Keratinocyte (primary cell): ENCODE measurements at places on chromosomes 3 and 15.

DNA sequence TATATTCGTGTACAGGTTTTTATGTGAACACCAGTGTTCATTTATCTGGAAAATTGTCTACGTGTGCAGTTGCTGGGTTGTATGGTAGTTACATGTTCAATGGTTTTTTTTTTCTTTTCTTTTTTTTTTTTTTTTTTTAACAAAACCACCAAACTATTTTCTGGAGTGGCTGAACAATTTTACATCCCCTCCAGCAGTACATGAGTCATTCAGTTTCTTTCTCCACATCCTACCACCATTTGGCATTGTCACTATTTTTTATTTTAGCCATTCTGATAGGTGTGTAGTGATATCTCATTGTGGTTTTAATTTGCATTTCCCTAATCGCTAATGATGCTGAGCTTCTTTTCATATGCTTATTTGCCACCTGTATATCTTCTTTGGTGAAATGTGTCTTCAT lies 256.3 kb upstream of the EOMES start:
- no peak overlapping the region for H3K27ac ChIP-seq
- no peaks in the 10 kb centered on the region for H3K27me3 ChIP-seq
- no peak for DNase-seq
- H3K4me1 ChIP-seq, result peaks cover 8% of the 10 kb centered on the region

GRCh38 chr3:161222662-161223061 lies 1.6 kb downstream of the NMD3 start:
- H3K36me3 ChIP-seq, result peaks cover 3% of the 10 kb centered on the region
- no peaks in the 10 kb centered on the region for H3K27me3 ChIP-seq
- H3K4me3 ChIP-seq, result peak overlapping the region; percentile 98

- H3K4me1 ChIP-seq, result peaks cover 58% of the 10 kb centered on the region
- H3K36me3 ChIP-seq, result no peaks in the 10 kb centered on the region
Observed at GRCh38 chr15:75172284-75172820, 29.3 kb upstream of the C15orf39 start.

GRCh38 chr3:115381573-115381912 lies 234.5 kb upstream of the ZBTB20 start:
- no peak for DNase-seq
- no peak overlapping the region for H3K27ac ChIP-seq
- no peak overlapping the region for H3K4me3 ChIP-seq
- H3K4me1 ChIP-seq, result no peaks in the 10 kb centered on the region
- no peaks in the 10 kb centered on the region for H3K36me3 ChIP-seq
- H3K27me3 ChIP-seq, result no peaks in the 10 kb centered on the region

GRCh38 chr3:124125315-124125714 lies 133.4 kb upstream of the ROPN1 start:
- H3K36me3 ChIP-seq, result no peaks in the 10 kb centered on the region
- no peak overlapping the region for H3K27ac ChIP-seq
- no peaks in the 10 kb centered on the region for H3K27me3 ChIP-seq
- H3K4me1 ChIP-seq, result no peaks in the 10 kb centered on the region
- no peak for DNase-seq

GRCh38 chr3:130748981-130749380 lies 2.4 kb upstream of the PIK3R4 start:
- no peak overlapping the region for H3K27ac ChIP-seq
- no peak overlapping the region for H3K4me3 ChIP-seq
- H3K4me1 ChIP-seq, result peaks cover 23% of the 10 kb centered on the region

GRCh38 chr3:60703008-60703407 lies 548.2 kb downstream of the FHIT start:
- no peak overlapping the region for H3K27ac ChIP-seq
- no peaks in the 10 kb centered on the region for H3K4me1 ChIP-seq
- H3K27me3 ChIP-seq, result no peaks in the 10 kb centered on the region
- H3K4me3 ChIP-seq, result no peak overlapping the region
- no peaks in the 10 kb centered on the region for H3K36me3 ChIP-seq
- no peak for DNase-seq

GRCh38 chr15:43903864-43904290 lies 77.1 kb downstream of the WDR76 start:
- H3K27ac ChIP-seq, result no peak overlapping the region
- DNase-seq, result no peak
- H3K27me3 ChIP-seq, result no peaks in the 10 kb centered on the region
- peaks cover 8% of the 10 kb centered on the region for H3K4me1 ChIP-seq
- no peak overlapping the region for H3K4me3 ChIP-seq
- H3K36me3 ChIP-seq, result peaks cover 2% of the 10 kb centered on the region

DNA sequence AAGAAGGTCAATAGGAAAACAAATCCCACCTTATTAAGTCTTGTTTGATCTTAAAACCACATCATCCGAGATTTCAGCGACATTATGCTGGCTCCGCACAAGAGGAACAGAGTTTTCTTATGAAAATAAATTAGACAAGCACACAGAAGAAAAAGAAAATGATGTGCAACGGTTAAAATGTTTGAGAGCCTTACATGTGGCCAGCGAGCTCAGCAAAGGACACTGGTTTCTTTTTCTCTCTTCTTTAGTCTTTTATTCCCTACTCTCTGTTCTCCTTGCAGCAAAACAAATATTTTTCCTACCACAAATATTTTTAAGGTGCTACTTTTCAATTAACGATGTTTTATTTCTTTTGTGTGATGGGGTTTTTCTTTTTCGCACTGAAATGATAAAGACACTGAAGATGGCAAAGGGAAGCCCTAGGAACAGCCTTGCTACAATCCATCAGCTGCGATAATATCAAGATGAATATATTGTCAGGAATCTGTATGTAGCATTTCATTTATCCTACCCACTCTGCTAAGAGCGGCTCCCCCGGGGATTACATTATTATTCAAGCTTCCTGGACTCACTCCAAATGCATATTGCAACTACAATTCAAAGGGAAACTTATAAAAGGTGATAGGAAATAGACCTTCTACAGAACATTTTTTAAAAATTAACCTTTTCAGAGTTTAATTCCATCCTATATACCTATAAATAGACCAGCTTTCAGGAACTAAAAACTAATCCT lies 72.9 kb downstream of the ANXA2 start:
- DNase-seq, result no peak
- H3K36me3 ChIP-seq, result no peaks in the 10 kb centered on the region
- H3K27me3 ChIP-seq, result peaks cover 10% of the 10 kb centered on the region
- no peak overlapping the region for H3K4me3 ChIP-seq
- H3K27ac ChIP-seq, result no peak overlapping the region

GRCh38 chr3:66552846-66553245 lies 52.0 kb upstream of the LRIG1 start:
- DNase-seq, result no peak
- H3K27ac ChIP-seq, result no peak overlapping the region
- no peak overlapping the region for H3K4me3 ChIP-seq
- no peaks in the 10 kb centered on the region for H3K4me1 ChIP-seq

DNA sequence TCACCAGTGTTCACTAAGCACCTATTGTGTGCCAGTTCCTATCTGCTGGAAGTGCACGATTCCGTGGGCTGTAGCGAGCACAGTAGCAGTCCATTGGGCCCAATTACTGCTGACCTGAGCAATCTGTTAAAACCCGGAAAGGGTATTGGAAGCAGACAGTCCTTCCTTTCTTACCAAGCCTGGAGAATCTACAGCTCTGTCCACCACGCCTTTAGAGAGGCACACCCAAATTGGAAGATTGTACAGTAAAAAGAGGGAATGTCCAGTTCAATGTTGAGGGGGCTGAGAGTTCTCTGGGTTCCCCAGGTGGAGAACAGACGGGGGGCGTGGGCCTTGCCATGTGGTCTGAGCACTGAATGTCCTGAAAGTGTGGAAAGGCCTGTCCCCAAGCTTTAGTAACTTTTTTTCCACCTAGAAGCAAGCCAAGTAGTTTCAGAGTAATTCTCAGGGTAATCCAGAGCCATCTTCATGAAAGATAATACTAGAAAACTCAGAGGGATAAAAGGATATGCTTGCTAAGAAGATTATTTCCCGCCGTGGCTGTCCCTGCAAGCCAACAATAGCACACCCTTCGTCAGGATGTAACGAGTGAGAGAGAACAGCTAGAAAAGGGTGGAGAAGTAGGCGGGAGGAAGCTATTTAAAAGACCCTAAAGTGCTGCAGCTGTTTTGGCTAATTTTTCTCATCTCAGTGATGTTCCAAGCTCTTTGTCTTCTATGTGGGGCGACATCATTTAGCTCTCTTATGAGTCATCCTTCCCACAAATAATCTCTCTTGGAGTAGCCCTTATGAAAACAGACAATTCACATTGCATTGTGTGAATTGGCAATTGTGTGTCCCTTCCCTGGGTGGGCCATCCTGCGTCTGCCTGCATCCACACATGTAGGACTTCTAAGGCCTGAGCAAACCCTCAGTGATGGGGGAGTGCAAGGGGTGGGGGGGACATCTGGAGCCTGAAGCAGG lies 181.0 kb downstream of the ATG7 start:
- H3K27me3 ChIP-seq, result no peaks in the 10 kb centered on the region
- no peak for DNase-seq
- no peak overlapping the region for H3K27ac ChIP-seq
- H3K36me3 ChIP-seq, result peaks cover 5% of the 10 kb centered on the region
- H3K4me1 ChIP-seq, result peaks cover 6% of the 10 kb centered on the region
- no peak overlapping the region for H3K4me3 ChIP-seq

GRCh38 chr3:76011121-76011520 lies 225.8 kb upstream of the ZNF717 start:
- no peaks in the 10 kb centered on the region for H3K27me3 ChIP-seq
- no peak overlapping the region for H3K27ac ChIP-seq
- no peak for DNase-seq
- no peaks in the 10 kb centered on the region for H3K36me3 ChIP-seq

- peaks cover 30% of the 10 kb centered on the region for H3K27me3 ChIP-seq
- peaks cover 3% of the 10 kb centered on the region for H3K4me1 ChIP-seq
- H3K27ac ChIP-seq, result no peak overlapping the region
- DNase-seq, result no peak
- H3K4me3 ChIP-seq, result no peak overlapping the region
- H3K36me3 ChIP-seq, result no peaks in the 10 kb centered on the region
Observed at GRCh38 chr3:134033315-134033996, 3.7 kb upstream of the SLCO2A1 start.

GRCh38 chr15:28914483-28915023 lies 28.8 kb downstream of the APBA2 start:
- H3K27me3 ChIP-seq, result no peaks in the 10 kb centered on the region
- no peaks in the 10 kb centered on the region for H3K36me3 ChIP-seq
- DNase-seq, result no peak
- H3K27ac ChIP-seq, result no peak overlapping the region
- H3K4me1 ChIP-seq, result no peaks in the 10 kb centered on the region

DNA sequence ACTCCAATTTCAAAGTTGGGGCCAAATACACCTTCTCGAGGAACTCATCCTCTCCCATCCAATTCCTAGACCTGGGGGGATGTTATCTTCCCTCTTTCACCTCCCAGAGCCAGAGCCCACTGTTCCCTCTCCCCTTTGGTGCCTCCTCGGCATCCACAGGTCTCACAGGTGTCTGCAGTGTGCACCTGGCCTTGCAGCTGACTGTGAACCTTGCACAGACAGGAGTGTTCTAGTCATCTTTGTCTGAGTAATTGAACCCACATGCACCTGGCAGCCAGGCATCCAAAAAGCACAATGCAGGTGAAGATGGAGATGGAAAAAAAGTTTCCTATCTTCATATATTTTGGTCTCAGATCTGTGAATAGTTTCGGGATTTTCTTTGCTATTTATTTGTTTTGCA lies 30.8 kb downstream of the PCOLCE2 start:
- no peaks in the 10 kb centered on the region for H3K27me3 ChIP-seq
- H3K4me3 ChIP-seq, result no peak overlapping the region
- DNase-seq, result no peak
- H3K36me3 ChIP-seq, result no peaks in the 10 kb centered on the region
- no peak overlapping the region for H3K27ac ChIP-seq

DNA sequence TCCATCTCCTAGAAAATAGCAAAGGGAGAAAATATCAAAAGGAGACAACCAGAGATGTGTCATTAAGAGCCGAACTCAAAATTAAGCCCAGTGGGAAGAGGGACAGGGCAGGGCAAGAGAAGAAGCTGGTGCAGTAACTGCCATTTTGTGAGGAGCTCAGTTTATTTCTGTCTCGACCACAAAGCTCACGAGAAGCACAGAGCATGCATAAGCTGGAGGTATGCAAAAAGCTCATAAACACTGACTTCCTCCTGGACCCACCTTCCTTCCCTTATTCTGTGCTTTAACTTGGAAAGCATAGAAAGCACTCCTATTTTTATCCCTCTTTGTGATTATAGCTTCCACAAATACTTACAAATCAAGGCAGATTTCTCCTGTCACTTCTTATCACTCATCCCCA lies 81.3 kb downstream of the DGKG start:
- peaks cover 3% of the 10 kb centered on the region for H3K27me3 ChIP-seq
- H3K4me1 ChIP-seq, result no peaks in the 10 kb centered on the region
- no peak overlapping the region for H3K27ac ChIP-seq
- no peak for DNase-seq
- no peak overlapping the region for H3K4me3 ChIP-seq

DNA sequence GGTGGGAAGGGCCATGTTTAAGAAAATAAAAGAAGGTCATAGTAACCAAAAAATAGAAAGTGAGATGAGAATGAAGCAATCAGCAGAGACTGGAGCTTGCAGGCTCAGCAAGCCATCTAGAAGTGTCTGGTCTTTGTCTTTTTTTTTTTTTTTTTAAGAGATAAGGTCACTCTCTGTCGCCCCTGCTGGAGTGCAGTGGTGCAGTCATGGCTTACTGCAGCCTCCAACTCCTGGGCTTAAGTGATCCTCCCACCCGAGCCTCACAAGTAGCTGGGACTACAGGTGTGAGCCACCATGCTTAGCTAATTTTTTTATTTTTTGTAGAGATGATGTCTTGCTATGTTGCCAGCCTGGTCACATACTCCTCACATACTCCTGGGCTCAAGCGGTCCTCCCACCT lies 36.2 kb downstream of the GXYLT2 start:
- DNase-seq, result no peak
- no peak overlapping the region for H3K27ac ChIP-seq
- H3K4me1 ChIP-seq, result no peaks in the 10 kb centered on the region
- H3K27me3 ChIP-seq, result no peaks in the 10 kb centered on the region
- H3K4me3 ChIP-seq, result no peak overlapping the region

- no peak overlapping the region for H3K27ac ChIP-seq
- H3K4me3 ChIP-seq, result no peak overlapping the region
- H3K4me1 ChIP-seq, result no peaks in the 10 kb centered on the region
- no peak for DNase-seq
- H3K27me3 ChIP-seq, result no peaks in the 10 kb centered on the region
Observed at GRCh38 chr3:34198309-34198708, 399.9 kb downstream of the PDCD6IP start.

DNA sequence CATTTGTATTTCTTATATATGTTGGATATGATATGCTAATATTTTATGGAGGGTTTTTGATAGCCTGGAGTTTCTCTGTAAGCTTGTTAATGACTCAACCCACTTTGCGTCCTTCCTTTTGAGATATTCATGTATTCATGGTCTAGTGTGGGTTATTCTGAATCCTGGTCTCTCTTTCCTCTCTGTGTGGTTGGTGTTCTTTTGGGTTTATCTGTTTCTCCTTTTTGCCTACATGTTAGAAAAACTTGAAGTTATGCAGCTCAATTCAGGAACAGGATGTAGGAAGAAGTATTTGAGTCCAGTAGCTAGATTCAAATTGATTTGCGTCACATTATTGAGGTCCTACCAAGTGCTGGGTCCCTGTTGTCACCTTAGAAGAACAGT lies 28.1 kb downstream of the CMTM7 start:
- H3K4me3 ChIP-seq, result no peak overlapping the region
- H3K27me3 ChIP-seq, result no peaks in the 10 kb centered on the region
- H3K27ac ChIP-seq, result peak overlapping the region; percentile 93

GRCh38 chr15:101376615-101377395 lies 81.8 kb upstream of the SNRPA1 start:
- H3K27me3 ChIP-seq, result no peaks in the 10 kb centered on the region
- no peak overlapping the region for H3K4me3 ChIP-seq
- no peak for DNase-seq
- H3K4me1 ChIP-seq, result peaks cover 12% of the 10 kb centered on the region
